ENCODE measurements at places on chromosomes 1 and 21.

DNA sequence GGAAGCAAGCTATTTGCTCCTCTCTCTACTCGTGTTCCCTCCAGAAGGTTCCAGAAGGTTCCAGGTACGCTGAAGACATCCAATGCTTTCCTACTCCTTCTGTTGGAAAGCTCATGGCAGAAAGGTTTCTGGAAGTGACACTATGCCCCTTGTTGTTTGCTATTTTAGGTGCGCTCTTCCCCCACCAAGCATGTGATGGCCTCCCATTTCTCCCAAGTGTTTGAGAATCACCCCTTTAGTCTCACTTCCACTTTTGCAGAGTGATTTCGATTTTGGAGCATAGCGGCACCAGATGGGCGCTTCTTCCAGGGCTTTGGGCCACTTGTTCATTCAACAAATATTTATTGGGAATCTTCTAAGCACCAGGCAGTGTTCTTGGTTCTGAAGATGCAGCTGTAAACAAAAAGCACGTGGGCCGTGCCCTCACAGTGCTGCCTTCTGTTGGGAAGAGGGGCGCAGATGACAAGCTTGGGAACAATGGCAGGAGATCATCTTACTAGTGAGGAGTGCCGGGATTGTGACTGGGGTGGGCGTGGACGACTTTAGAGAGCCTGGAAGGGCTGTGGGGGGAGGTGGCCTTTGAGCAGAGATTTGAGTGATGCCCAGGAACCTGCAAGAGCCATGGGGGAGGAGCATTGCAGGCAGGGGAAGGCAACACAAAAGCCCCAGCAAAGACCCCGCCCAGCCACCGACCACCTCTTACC is 43.0 kb upstream of the TARDBP start:
- DNase-seq: no peak

- DNase-seq: no peak
Measured at GRCh38 chr1:59408608-59409240, 111.8 kb downstream of the FGGY start.

DNA sequence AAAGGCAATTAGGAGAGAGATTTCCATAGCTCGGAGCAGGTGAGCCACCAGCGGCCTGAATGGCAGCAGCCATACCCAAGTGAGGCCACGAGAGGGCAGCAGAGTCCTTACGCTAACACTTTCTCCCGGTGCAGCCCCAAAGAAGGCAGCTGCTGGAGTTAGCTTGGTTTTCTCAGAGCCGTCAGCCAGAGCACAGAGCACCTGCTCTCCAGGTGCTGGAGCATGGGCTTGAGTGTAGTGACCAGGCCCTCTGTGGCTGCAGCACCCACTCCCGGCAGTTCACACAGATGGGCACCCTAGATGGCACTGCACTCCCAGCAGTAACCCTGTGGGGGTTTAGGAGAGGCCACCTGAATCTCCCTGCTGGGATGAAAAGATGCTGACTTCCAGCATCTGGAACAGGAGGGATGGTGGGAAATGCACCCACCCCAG is 45.8 kb downstream of the TMCC2 start:
- DNase-seq: no peak

DNA sequence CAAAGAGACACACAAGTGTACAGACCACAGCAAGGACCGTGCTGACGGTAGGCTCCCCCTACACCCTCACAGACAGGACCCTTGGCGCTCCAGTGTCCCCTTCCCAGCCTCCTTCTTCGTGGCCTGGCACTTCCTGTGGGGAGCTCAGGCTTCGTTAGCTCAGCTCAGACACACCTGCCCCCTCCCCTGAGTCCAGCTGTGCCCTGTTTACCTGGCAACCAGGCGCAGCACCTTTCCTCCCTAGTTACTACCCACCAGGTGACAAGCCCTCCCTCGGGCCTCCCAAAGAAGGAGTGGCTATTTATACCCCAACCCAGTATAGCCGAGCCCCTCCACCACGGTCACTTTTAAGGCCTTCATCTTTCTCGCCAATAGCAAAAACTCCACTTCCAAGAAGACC is 4.7 kb downstream of the CELF3 start:
- no peak for DNase-seq

DNA sequence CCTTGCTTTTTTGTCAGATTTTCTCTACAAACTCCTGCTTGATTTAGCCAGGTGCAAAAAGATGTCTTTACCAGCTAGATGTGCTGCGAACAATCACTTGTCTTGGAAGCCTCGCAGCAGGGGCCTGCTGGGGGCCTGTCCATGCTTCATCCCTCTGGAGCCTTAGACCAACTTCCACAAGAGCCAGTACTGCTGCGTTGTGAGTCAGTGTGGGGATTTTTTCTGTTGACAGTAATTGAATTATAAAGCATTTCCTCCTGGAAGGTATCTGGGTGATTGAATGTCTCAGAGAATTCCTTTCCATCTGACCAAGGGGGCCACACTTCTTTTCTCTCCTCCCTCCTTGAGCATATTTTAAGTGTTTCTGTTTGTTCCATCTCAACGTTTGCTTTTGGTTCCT is 40.4 kb upstream of the LDLRAP1 start:
- no peak for DNase-seq

DNA sequence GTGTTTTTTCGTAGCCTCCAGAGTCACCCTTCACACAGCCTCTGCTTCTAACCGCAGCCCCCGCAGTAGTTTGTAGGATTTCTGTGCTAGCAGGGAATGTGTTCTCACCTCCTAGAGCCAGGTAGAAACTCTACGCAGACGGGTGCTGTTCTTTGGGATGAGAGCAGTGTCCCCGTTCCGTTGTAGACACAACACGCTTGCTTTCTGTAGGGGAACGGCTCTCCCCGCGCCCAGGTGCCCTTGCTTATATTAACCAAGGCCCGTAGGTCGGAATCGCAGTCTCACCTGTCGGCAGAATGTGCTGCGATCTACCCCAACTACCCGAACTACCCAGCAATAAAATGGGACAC is 111.8 kb upstream of the NBPF11 start:
- DNase-seq: no peak

GRCh38 chr1:71030026-71030425 is 17.6 kb downstream of the PTGER3 start:
- DNase-seq: no peak
